Endothelial cell of umbilical vein (primary cell): ENCODE measurements at places on chromosomes 6 and 20. TPM values are rescaled to one million over a fixed set of nuclear protein-coding genes. Genes with fewer than 3 reads are reported as not detected.

TRIM31 gene
- total RNA-seq, result not detected in 2 replicates

RAD21L1 gene
- total RNA-seq, result not detected in 2 replicates

PPP1R16B gene
- total RNA-seq, result 52.7 and 68.1 TPM in 2 replicates

GINS1 gene
- total RNA-seq, result 19.4 and 26.3 TPM in 2 replicates

SOBP gene
- 6.1 and 6.6 TPM in 2 replicates for total RNA-seq

ACTL10 gene
- 0.62 and 1.4 TPM in 2 replicates for total RNA-seq

BPIFA1 gene
- not detected in 2 replicates for total RNA-seq

TUBB1 gene
- total RNA-seq, result not detected in 2 replicates

HLA-DMA gene
- total RNA-seq, result 0.53 and 1.2 TPM in 2 replicates

TREM1 gene
- not detected in 2 replicates for total RNA-seq

PLCB1 gene
- 38.6 and 53.4 TPM in 2 replicates for total RNA-seq

ZNF292 gene
- 23.8 and 24.9 TPM in 2 replicates for total RNA-seq

PACSIN1 gene
- not detected in 2 replicates for total RNA-seq

CCN6 gene
- not detected in 2 replicates for total RNA-seq

TBC1D32 gene
- 4.0 and 4.3 TPM in 2 replicates for total RNA-seq

SUMO4 gene
- 2.6 and 3.1 TPM in 2 replicates for total RNA-seq

STMN3 gene
- 1.7 and 1.8 TPM in 2 replicates for total RNA-seq

DUSP15 gene
- total RNA-seq, result 0.62 TPM in 1 of 2 replicates, not detected in the other

HLA-DPA1 gene
- 11.4 TPM in 1 of 2 replicates, not detected in the other for total RNA-seq

ANGPT4 gene
- not detected in 2 replicates for total RNA-seq

KIF6 gene
- not detected in 2 replicates for total RNA-seq

AVP gene
- total RNA-seq, result not detected in 2 replicates

LRP11 gene
- total RNA-seq, result 29.9 and 59.1 TPM in 2 replicates
